Bronchial epithelial cell (primary cell): ENCODE measurements at places on chromosomes 6 and 20. TPM values are rescaled to one million over a fixed set of nuclear protein-coding genes. Genes with fewer than 3 reads are reported as not detected.

GRCh38 chr6:130872250-130873095 lies 45.3 kb downstream of the SMLR1 start:
- peak; percentile 42 for DNase-seq

DNA sequence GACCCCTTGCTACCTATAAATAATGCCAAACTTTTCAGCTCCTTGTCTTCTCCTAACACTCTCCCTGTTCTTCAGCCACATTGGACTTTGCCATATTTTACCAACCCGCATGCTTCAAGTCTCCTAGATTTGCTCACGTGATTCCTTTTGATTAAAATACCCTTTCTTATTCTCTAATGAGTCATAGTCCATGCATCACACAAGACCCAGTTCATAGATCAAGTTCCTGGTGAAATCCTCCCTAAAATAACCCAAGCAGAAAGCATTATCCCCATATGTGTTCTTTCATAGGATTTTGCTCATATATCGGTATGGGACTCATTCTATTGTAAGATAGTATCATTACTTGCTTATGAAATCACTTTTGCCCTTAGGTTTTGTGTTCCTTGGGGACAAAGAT lies 108.9 kb upstream of the STXBP5 start:
- DNase-seq: no peak

GRCh38 chr6:140003217-140003616 lies 628.8 kb upstream of the CITED2 start:
- no peak for DNase-seq

DNA sequence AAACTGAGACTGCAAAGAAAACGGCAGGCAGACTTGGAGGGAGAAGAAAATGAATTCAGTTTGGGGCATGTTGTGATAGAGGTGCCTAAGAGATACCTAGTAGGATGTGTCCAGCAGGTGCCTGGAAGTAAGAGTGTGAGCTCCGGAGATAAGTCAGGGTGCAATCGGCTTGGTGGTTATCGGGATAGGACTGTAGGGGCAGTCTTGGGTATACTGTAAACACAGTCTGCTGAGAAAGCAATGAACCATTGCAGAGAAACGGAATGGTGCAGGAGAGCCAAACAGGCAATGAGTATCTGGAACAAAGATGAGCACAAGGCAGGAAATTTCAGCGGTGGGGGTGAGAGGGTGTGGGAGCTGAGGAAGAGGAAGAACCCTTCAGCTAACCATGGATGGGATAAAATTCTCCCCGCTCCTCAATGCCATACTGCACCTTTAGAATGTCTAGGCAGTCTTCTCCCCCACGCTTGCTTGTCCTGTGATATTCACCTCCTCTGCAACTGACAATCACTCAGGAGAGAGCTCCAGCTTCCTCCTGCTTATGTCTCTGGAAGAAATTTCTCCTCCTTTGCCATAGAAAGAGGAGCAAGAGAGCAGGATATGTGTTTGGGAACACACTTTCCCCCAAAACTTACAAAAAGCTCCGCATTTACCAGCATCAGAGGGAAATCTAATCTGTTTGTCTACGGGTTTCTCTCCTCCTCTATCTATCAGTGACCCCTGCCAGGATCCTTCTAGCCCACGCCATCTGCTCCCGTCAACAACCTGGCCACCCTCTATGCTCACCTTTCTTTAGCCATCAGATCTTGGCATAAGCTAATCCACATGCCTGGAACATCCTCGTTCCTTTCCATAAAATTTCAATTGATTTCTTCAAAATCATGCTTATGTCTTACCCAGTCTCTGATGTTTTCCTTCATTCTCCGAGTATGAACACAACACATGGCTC lies 381.7 kb upstream of the JARID2 start:
- no peak for DNase-seq

GRCh38 chr20:57532104-57532503 lies 7.2 kb upstream of the CTCFL start:
- DNase-seq: no peak

DNA sequence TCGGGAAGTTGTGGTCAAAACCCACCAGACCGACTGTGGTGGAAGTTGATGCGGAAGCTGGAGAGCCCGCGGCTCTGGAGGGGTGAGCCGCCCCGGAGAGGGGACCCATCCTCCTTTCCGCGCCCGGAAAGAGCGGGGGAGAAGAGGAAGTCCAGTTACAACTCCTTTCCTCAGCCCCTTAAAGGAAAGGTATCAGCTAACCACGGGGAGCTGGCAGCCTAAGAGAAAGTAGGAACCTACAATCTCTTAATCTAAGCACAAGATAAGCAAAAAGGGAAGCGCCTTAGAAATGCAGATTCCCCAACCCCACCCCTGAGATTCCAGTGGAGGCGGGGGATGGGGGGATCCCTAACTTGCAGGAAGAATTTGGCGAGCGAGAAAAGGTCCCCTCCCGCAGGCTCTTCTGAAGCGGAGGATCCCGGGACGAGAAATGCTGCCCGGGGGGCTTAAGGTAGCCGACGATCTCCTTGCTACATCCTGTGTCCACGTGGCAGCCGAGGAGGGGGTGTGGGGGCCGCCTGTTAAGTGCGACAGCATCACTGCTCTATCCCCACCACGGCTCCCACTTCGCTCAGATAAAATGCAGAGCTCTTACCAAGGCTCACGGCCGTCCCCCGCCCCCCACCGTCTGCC lies 87.5 kb downstream of the ZFP64 start:
- DNase-seq: no peak

GRCh38 chr6:145141572-145141971 lies 593.7 kb downstream of the EPM2A start:
- no peak for DNase-seq

GRCh38 chr6:10847684-10848083 lies 9.3 kb upstream of the MAK start:
- peak; percentile 17 for DNase-seq

- no peak for DNase-seq
These were observed 133.5 kb downstream of the CDK19 start for GRCh38 chr6:110681543-110682459.

DNA sequence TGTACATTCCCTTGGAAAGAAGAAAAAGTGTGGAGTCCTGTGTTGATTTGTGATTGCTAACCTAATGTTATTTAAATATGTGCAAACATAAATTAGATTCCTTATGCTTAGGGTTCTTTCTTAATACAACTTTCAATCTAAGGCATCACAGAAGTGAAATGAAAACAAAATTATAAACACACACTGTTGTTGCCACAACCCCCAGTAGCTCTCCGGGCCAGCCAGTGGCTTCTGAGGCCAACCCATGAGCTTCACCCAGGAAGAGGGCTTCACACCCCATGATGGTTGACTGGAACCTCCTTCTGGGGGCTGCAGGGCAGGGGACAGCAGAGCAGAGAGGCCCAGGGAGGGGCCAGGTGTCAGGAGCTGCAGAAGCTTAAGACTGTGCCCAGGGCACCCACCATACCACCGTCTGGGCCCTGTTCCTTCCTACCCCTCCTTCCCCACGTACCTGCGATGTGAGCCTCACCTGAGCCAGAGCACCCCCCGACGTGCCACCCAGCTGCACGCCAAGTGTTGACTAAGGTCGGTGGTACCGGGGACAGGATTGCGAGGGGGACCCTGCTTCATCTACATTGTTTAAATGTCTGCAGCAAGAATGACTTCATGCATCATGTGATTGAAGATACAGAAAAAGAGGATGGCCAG lies 110.5 kb downstream of the FAM120B start:
- no peak for DNase-seq

DNA sequence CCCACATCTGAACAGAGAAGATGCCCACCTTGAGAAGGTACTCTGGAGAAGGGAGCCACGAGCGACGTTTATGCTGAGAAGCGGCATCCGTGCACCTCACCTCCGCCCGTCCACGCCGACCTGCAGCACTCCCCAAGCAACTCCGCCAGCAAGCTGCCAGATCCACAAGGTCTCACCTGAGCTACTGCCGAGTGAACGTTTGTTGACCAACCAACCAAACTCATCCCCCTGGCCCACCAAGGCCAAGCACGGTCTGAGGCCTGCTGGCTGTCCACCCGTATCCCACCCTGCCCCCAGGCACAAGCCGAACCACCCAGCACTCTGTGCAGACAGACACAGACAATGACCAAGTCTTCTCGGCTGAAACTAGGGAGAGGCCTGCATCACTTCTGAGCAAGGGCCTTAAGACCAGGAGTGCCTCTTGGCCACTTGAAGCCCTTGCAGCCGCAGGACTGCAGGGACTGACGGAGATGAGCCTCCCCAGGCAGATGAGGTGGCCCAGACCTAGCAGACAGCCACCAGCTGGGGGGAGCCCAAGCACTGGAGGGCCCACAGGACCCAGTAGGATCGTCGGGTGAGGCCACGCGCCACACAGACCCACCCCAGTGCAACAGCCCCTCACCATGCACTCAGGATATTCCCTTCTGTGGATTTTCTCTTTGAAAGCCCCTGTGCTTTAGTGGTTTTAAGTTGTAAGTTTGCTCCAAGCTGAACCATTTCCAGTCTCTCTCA lies 12.1 kb downstream of the TAF4 start:
- DNase-seq: no peak

DNA sequence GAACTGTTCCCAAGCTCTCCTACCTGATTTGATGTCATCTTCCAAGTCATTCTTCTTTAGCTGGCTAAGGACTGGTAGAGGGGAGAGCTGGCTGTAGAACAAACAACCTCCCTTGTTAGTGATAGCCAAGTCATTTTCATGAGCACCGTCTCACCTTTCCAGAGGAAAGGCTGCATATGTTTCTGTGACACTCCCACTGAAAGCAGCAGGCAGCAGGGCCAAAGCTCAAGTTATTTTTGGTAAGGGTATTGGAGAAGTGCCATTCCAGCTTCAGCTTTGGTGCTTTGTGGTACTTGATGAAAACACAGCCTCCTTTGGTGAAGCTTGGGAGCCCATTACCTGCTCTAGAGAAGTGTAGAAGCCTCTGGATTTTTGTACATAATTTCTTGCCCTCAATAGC lies 5.4 kb upstream of the DOK5 start:
- no peak for DNase-seq

DNA sequence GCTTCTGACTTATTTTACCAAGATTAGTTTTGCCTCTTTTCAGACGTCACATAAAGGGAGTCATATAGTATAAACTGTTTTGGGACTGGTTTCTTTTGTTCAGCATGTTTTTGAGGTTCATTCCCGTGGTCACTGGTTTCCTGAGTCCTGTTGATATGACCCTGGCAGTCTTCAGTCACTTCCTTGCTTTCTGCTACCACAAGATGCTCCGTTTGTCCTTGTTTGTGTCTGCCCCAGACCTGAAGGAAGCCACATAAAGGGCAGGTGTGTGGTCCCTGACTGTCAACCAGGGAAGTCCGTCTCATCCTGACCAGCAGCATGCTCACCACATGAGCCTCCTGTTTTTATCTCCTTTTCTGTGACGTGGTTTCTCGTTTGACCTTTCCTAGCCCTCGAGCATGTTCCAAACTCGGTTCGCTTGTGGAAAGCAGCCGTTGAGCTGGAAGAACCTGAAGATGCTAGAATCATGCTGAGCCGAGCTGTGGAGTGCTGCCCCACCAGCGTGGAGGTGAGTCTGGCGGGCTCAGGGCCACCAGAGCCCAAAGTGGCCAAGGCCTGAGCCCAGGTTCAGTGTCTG lies 26.1 kb upstream of the C20orf204 start:
- no peak for DNase-seq

- DNase-seq: peak; percentile 86
These were observed 96.7 kb downstream of the PHF3 start for GRCh38 chr6:63732336-63732735.

DNA sequence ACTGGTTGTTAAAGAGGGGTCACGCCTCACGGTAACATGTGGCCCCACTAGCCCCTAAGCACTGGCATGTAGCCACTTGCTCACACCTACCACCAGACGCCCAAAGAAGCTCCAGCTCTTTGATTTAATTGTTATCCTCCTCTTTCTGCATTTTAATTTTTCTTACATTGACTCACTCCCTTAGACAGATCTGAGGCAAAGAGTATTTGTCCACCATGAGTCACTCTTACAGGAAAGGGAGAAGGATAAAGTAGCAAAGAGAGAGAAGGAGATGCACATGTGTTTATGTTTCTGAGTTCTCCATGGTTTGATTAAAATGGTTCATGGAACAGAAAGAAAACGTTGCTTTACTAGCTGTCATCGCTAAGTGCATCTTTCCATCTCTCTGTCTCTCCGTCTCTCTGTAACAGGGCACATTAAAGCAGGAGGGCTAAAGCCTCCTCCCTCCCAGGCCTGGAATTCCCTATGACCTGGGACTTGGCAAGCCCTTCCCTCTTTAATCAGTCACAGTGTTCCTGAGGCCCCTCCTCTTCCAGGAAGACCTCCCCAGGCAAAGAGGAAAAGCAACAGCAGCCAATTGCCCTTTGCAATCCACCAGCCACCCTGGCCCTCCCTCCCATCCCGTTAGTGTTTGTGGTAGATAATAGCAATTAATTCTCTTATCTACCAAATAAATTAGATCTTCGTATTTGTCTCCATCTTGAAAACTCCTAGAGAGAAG lies 112.8 kb upstream of the TSHZ2 start:
- DNase-seq: peak; percentile 86

GRCh38 chr20:11153819-11154218 lies 480.0 kb upstream of the JAG1 start:
- DNase-seq: no peak

DNA sequence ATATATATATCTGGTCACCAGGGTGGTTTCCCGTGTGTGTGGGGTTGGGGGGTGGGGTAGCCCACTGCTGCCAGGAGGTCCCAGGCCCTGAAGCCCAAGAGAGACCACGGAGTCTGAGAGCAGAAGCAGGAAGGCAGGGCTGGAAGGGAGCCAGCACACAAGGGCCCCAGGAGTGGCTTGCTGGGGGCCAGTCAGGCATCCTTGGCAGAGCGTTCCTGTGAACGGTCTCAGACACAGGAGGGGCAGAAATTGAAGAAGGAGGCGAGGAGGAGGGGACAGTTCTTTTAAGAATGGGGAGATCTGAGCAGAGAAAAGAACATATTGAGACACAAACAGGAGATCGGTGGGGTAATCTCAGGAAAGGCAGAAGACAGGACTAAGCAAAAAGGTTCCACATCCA lies 1.9 kb upstream of the EBF4 start:
- no peak for DNase-seq

DNA sequence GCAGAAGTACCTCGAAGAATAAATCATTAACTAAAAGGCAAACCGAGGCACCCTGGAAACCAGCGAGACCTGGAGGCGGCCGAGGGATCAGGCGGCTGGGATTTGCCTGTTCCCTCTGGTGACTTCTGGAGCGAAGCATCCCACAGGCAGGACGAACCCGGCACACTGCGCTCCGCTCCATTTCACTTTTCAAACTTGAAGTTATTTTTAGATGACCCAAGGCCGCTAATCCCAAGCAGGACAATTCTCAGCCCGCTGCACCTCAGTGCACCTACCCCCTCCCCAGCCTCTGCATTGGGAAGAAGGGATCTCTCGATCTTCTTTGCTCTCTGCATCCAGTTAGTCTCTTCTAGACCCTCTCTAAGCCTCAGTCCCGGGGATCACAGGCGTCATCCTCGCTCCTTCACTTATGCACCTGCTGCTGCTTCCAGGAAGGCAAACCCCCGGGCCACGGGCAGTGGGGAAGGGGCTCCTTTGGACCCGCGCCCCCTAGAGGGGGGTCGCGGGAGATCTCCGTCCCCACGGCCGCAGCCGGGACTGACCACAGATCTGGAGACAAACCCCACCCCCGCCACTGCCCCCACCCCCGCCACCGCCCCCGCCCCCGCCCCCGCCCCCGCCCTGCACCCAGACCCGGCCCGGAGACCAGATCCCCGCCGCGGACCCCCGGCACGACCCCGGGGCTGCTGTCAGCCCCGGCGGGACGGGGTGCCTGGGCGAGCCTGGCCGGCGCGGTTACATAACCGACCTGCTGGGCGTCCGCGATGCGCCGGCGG lies 636 bp downstream of the RCAN2 start:
- DNase-seq: no peak

Gene SLC13A3
- 5.1 and 5.5 TPM in 2 replicates for total RNA-seq

Gene TOMM34
- total RNA-seq: 17.6 and 25.2 TPM in 2 replicates

Gene TMEM170B
- total RNA-seq: under 0.01 and 0.13 TPM in 2 replicates

Gene TEAD3
- total RNA-seq: 5.3 and 7.6 TPM in 2 replicates

Gene SLC17A9
- 0.13 and 0.53 TPM in 2 replicates for total RNA-seq
